ENCODE measurements at places on chromosomes 1 and 21.

DNA sequence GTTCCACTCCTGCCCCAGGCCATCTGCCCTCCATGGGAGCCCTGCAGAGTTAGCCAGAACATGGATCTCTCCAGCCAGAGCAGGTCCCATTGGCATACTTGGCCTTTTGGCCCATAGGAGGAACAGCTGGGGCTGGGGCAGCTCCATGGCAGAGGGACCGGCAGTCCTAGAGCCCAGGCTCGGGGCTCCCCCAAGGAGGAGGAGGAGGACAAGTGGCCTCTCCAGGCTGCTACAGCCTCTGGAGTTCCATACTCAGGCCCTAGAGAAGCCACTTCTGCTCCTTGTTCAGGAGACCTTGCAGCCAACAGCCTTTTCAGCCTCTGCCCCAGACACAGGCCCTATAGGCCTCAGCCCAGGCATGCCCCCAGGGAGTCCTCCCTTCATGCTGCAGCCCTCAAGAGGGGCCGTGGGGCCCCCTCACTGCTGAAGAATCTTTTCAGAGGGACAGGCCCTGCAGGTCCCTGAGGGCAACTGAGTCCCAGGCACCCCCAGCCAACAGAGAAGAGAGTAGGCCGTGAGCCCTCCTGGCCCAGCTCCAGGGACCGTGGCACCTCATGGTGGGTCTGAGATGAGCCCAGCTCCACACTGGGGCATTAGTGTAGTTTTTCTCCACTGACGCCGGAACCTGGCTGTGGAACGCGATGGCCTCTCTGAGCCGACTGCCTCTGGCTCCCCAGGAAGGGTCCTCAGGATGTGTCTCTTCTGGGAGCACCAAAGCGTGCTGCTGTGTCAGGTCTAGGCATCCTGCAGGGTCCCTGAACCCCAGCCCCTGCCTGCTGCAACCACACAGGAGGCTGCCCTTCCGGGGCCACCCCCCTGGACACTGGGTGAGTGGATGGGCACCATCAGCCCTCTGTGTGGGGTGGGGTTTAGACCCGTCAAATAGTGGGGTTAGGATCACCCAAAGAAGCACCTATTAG lies 297.6 kb upstream of the VAMP3 start:
- DNase-seq = no peak

DNA sequence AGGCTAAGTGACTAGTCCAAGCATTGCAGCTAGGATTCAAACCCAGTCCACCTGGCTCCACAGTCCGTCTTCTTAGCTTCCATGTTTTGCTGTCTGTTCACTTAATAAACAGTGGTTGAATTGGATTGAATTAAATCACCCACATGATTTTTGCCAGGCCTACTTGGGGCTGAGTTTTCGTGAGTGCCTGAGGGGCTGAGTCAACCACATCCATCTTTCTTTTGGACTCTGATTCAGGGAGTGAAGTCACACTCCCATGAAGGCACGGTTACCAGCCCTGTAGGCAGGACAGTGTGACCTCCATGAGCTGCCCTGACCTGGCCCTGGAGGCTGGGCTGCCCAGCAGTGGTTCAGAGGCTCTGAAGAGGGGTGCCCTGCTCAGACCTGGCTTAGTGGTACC lies 123.7 kb downstream of the ACTL8 start:
- DNase-seq = no peak

- DNase-seq = no peak
These were observed 331.6 kb upstream of the ADAMTS5 start for GRCh38 chr21:27298465-27298864.

- DNase-seq = no peak
These were observed 127.6 kb downstream of the CNIH3 start for GRCh38 chr1:224743608-224744164.

- DNase-seq = no peak
These were observed 1.9 kb upstream of the HES3 start for GRCh38 chr1:6241887-6242740.

- DNase-seq = no peak
These were observed 245.4 kb downstream of the TNR start for GRCh38 chr1:175498002-175498401.

GRCh38 chr1:74571891-74572290 lies 59.5 kb upstream of the LRRC53 start:
- no peak for DNase-seq

DNA sequence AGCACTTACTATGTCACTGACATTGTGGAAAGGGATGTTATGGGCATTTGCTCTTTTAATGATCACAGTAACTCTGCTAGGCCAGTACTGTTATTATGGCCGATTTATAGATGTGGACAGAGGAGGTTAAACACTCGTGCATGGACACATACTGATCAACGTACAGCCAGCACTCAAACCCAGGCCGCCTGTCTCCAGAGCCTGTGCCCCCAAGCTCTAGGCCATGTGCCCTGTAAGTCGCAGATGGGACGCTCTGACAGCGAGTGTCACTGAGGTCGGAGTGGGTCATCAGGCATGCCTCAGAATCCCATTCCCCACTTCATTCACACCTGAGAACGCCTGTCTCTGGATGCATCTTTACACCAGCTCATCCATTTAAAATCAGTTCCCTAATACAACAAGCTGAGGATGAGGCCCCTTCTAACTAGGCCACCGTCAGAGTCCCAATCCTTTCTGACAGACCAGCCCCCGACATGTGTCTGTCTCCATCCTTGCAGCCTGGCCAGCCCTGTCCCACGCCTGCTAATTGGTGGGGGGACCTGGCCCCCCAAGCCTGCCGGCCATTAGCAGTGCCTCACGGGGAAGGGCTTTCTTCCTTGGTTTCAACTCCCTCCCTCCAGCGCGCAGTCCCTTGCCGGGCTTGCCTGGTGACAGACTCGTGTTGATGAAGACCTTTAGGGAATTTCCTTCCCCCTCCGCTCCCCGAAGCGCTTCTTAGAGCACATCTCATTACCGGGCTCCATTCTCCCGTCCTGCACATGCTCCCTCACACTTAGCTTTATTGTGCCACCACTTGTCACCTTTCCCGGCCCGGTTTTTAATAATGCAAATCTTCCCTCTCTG lies 436.8 kb downstream of the KIF26B start:
- DNase-seq = no peak

GRCh38 chr1:172089768-172090510 lies 248.6 kb downstream of the DNM3 start:
- DNase-seq = no peak

DNA sequence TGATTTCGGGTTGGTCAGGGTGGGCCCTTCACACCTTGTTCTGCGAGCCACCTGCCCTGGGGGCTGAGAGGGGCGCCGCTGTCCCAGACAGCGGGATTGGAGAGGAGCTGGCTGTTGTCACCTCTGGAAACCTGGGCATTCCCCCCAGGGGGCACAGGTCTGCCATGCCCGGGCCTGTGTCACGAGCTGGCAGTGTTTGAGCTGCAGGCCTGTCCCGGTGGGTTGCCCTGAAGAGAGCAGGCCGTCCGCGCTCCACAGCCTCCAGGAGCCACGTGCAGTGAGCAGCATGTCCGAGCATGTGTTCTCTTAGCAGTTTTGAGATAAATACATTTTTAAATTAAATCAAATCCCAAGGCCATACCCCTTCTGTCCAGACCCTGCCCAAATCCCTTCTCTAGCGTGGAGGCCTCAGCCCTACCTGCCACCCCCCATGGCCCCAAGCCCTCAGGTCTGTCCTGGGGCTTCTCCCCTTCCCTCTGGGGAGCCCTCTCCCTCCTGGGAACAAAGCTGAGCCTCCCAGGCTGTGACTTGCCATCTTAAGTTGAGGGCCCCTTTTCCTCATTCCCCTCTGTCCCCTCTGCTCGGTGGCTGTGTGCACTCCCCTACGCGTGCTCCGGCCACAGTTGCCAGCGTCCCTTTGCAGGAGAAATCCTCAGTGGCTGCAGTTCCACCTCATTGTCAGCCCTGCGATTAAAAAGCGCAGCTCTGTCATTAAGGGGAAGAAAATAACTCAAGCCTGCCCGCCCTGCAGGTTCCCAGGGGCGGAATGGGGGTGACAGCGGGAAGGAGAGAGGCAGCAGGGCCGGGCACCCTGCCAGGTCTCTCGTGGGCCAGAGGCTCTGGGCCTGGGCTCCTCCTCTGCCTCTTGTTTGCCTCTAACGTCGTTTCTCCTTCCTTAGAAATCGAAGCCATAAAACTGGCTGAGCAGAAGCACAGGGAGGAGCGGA lies 26.6 kb downstream of the SLX9 start:
- no peak for DNase-seq

DNA sequence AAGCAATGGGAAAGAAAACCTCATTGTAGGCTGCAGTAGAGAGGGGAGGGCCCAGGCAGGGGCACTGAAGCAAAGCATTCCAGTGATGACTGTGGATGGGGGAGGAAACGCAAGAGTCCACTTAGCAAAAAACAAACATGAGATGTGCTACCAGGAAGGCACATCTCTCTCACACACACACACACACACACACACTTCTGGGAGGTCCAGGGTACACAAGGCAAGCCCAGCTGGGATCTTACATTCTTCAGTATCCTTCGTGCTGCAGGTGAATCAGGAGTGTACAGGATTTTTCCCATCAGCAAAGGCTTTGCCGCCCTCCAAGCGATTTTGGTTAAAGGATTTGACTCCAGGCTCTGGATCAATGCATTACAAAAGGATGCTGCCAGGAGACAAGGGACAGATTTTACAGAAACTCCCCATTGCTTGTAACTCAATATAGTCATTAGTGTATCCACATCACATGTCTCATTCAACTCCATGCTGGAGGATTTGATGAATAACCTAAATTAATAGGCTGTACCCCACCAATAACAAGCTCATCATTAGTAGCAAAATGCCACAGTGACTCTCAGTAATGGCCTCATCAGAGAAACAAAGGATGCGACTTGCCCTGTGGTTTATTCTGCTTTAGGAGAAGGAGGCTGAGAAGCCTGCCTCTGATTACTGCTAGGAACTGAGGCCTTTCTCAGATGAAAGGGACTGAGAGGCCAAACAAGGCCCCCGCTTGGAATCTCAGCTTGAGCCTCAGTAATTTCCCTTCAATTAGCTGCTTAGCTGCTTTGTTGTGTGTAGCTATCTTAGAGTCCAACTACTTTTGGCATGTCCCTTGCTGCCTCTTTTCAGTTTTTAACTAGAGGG lies 41.6 kb downstream of the ABCA4 start:
- no peak for DNase-seq

- DNase-seq = no peak
These were observed 24.9 kb upstream of the C1QA start for GRCh38 chr1:22611530-22611947.

GRCh38 chr1:19484798-19485361 lies 459 bp downstream of the CAPZB start:
- no peak for DNase-seq

GRCh38 chr1:6484826-6485167 lies 6.7 kb downstream of the PLEKHG5 start:
- no peak for DNase-seq

DNA sequence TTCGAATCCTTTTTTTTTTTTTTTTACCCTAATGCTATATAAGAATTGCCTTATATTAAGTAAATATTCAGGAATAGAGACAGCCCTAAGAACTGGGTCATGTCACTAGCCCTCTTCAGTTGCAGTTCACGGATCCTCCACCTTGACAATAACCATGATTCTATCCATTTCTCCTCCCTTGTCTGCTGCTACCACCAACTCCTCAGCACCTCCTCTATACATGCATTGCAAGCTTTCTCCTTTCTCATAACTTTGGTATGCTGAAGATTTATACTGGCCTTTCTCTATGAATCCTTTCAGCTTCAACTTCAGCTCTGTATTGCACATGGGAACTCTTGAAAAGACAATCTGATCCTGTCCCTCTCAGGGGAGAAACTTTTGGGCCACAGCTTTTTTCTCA lies 14.3 kb upstream of the DR1 start:
- DNase-seq = no peak

GRCh38 chr1:2310332-2311183 lies 80.8 kb downstream of the MORN1 start:
- no peak for DNase-seq

DNA sequence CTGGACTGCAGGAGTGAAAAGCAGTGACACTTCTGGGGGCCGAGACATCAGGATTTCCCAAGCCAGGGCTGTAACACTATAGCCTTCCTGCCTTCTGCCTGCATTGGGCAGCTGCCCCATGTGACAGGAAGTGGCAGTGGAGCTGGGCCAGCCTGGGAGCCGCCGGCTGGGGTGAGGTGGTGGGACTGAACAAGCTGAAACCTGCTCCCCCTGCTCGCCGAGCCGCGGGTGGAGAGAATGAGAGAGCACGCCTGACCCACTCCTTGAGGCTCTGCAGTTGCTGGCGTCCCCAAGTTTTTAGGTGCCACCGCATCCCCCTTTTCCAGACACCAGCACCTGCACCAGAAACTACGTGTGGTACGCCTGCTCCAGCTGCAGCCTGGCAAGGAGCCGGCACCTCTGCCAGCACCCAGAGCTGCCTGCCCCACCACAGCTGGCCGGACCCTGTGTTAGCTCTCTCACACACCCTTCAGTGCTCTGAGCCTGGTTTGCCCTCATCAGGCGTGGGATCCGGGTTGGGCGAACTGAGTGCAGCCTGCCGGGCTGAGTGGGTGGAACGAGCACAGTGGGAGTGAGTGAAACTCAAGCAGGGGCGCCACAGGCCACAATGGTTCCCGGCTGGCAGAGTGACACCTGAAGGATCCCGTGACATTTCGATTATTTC lies 119.4 kb downstream of the AKT3 start:
- no peak for DNase-seq

DNA sequence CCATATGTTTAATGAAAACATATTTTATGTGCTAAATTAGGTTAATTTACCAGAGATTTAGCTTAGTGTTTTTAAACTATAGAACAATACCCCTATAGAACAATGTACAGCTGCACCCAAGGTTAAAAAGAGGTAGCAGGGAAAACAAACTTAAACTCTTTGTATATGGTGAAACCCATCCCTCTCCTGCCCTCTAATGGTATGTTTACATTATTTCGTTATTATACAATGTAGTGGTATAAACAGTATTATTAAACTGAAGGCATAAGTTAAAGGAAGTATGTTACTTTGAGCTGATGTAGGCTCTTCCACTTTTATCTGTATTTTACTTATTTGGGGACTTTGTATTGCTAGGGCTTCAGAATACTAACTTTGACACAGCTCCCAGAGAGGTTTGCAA lies 16.7 kb upstream of the ZYG11A start:
- DNase-seq = no peak

- no peak for DNase-seq
These were observed 38.0 kb downstream of the EBNA1BP2 start for GRCh38 chr1:43134068-43134467.

DNA sequence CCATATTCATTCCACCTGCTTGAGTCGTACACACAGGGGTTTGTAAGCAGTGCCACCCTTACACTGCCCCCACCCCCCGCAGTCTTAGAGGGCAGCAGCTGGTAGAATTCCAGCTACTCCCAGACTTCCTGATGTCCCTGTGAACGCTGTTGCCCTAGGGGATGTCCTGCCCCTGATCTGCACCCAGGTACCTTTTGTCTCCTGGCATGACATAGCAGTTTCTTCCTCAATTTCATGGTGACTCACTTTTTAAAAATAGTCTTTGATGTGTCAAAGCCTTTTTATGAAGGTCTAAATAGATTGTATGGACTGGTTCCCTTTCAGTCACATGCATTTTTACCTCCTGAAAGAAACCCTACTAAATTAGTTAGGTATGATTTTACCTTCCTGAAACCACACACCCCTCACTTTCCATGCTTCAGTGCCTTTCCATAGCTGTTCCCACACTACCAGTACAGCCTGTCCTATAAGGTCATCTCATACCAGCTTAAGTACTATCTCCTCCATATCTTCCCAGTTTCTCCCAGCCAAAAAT lies 76.4 kb downstream of the ST3GAL3 start:
- no peak for DNase-seq

GRCh38 chr1:74674278-74675048 lies 871 bp upstream of the ERICH3 start:
- no peak for DNase-seq
